Left lobe of liver (tissue), 2 donors: ENCODE measurements at places on chromosomes 7 and 10.
A peak's percentile ranks its signal among the peaks of the same experiment; 100 is the strongest.

DNA sequence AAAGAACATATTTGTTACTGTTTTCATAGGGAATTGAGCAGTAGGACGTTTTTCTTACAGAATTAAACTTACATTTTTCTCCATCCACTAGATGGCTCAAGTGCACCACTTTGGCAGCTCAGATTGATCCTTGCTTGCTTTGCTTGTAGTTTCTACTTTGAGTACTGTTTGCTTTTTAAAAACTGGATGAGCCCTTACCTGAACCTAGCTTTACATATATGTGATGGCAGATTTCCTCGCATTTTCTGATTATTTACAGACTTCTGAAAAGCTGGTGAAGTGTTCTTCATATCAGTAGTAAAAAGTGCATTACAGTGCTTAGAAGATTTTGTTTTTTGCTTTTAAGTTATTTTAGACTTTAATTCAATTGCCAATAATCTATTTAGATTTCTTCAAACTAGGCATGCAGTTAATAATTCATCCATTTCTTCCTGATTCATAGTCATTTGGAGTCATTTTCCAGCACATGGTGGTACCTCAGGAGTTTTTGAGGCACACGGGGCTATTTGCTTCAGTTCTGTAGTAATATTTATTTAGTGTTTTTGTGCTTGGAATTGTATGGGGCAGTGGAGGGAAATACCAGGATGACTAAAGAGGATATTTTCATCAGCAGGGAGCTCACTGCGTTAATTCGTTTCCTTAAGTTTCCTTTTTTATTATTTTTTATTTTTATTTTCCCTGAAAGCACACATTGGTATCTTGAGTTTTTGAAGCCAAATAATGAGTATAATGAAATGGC lies 57.3 kb downstream of the MAPK8 start:
- no peak for DNase-seq

DNA sequence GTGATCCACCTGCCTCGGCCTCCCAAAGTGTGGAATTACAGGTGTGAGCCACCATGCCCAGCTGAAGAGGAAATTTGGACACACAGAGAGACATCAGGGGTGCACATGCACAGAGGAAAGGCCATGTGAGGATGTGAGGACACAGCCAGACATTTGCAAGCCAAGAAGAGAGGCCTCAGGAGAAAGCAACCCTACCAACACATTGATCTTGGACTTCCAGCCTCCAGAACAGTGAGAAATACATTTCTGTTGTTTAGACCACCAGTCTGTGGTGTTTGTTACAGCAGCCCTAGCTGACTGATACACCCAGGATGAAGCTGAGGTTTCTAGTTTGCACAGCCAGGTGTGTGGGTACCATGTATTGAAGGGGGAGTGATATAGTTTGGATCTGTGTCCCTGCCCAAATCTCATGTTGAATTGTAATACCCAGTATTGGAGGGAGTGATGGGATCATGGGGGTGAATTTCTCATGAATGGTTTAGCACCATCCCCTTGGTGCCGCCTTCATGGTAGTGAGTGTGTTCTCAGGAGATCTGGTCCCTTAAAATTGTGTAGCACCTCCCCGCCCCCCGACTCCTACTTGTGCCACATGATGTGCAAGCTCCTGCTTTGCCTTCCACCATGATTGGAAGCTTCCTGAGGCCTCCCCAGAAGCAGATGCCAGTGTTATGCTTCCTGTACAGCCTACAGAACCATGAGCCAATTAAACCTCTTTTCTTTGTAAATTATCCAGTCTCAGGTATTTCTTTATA lies 64.7 kb upstream of the DUSP5 start:
- no peak for DNase-seq

- DNase-seq, result no peak
Measured at GRCh38 chr10:126893206-126893605, 12.0 kb upstream of the DOCK1 start.

DNA sequence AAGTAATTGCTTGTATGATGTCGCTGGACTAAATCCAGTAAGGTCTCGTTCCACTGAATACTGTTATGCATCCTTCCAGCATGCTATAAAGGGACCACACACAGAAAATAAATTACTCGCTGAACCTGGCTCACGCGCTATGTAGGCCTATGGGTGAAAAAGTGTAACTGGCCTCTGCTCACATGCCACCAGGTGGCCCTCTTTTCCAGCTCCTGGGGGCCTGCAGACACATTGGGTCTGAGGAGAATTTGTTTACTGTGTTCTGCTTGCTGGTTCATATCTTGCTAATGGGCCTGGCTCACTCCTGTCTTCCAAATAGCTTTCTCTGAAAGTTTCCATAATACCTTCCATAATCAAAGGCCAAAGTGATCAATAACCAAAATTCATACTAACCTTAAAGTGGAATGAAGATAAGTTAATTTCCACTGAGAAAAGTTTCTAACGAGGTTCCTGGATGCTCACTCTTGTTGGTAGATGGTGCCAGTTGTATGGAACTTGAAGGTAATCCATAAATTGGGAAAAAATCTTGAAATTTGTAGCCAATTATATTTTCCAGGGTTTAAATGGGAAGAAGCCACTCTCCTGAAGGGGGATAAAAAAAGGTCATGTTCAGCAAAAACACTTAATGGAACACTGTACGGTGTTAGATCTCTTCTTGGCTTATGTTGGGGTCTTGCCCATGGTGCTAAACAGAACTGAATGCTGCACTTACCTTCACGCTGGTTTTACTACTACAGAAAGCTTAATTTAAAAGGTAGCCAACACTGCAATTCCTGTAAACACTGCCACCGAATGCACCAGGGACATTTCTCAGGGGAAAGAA lies 27.0 kb upstream of the ZPBP start:
- no peak for DNase-seq

GRCh38 chr7:99562832-99563231 lies 4.4 kb downstream of the ZNF655 start:
- DNase-seq, result no peak

GRCh38 chr10:129966889-129967578 lies 3.0 kb upstream of the EBF3 start:
- no peak for DNase-seq

DNA sequence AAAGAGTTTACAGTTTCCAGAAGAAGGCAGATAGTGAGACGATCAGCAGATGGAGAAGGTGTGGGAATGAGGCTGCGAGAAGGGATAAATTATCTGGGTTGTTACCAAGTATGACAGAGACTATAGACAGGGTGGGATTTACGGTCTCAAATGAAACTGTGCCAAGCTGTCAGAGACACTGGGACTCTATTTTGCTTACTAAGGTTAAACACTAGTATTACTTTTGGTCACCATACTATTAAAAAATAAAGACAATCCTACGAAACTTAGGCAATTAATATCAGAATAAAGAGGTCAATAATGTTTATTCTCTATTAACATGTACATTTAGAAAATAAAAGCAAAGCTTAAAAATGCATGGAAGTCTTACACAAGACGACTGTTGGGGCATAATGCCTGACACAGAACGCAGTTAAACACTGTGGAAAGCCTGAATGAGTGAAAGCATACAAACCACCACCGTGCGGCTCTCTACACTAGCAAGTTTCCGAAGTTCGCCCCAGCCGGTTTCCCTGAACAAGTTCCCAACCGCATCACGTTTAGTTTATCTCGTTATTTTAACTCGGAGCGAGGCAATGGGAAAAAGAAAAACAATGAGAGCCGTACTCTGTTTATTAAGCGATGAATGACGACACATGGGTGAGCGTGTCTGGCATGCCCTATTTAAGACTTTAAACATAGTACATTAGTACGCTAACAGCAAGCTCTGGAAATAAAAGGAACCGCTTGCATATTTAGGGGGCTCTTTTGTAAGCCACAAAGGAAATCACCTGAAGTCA lies 909 bp upstream of the CC2D2B start:
- DNase-seq, result peak; percentile 57

- no peak for DNase-seq
Measured at GRCh38 chr7:122300956-122301833, 3.4 kb downstream of the FEZF1 start.

- DNase-seq, result no peak
Measured at GRCh38 chr10:5447056-5447455, 34.7 kb downstream of the NET1 start.

- DNase-seq, result no peak
Measured at GRCh38 chr7:99123571-99124033, 20.3 kb downstream of the SMURF1 start.

- no peak for DNase-seq
Measured at GRCh38 chr10:69397972-69398371, 18.7 kb downstream of the TACR2 start.

DNA sequence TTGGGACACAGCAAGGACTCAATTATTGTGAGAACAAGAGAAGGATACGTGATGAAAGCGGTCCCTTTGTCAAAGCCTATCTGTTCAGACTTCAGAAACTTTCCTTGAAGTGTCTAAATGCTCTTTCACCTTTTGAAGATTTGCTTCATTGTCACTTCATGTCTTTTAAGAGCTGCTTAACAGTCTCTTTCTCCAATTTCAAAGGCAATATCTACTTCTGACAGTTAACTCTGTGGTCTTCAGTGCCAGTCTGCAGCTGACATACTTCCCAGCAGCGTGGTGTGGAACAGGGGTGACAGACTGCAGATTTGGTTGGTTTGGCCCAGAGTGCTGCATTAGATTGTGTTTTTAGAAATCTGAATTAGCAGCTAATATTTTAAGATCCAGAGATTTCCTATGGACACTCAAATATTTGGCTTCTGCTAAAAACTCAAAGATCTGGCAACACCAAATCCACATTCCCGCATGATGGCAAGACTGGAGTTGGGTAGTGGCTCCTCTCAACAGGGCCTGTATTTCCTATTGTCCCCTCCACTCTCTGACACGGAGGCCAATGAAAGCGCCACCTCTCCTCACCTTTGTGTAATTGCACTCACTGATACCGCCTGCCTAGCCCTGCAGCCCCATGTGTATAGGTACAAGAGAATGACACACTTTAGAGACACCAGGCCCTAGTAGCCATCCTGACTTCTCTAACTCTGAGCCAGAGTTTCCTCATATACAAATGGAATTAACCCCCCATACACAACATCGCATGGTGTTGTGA lies 11.5 kb downstream of the SCRN1 start:
- DNase-seq, result no peak

- DNase-seq, result no peak
Measured at GRCh38 chr7:43249823-43250145, 137.3 kb downstream of the HECW1 start.

DNA sequence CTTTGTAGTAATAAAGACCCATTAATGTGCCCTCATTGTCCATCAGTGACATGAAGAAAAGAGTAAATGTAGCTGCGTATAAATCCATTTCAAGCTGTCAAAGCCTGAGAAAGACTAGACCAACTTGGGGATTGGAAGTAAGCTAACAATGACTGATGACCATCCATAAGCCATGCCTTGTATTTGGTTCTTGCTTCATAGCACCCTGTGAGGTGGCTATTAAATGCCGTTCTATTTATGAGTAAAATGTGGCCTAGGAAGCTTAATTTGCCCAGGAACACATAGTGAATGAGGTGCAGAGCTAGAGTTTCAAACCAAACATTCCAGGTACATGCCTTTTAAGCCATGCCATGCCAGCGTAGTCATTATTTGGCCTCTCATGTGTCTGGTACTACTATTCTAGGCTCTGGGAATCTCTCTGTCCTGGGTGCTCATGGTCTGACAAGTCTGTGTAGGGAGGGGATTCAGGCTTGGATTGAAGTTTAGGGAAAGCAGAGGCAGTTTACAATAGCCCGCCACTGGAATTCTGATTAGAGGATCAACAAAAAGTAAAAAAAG lies 92.1 kb downstream of the ZNF277 start:
- DNase-seq, result no peak

DNA sequence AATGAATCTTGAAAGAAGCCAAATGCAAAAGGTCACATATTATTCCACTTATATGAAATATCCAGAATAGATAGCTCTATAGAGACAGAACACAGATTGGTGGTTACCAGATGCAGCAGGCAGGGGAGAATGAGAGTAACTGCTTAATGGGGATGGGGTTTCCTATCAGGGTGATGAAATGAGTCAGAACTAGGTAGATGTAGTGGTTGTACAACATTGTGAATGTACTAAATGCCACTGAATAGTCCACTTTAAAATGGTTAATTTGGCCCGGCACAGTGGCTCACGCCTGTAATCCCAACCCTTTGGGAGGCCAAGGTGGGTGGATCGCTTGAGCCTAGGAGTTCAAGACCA lies 9.4 kb upstream of the SLC25A28 start:
- DNase-seq, result no peak

GRCh38 chr10:22704471-22704911 lies 9.9 kb downstream of the PIP4K2A start:
- no peak for DNase-seq

DNA sequence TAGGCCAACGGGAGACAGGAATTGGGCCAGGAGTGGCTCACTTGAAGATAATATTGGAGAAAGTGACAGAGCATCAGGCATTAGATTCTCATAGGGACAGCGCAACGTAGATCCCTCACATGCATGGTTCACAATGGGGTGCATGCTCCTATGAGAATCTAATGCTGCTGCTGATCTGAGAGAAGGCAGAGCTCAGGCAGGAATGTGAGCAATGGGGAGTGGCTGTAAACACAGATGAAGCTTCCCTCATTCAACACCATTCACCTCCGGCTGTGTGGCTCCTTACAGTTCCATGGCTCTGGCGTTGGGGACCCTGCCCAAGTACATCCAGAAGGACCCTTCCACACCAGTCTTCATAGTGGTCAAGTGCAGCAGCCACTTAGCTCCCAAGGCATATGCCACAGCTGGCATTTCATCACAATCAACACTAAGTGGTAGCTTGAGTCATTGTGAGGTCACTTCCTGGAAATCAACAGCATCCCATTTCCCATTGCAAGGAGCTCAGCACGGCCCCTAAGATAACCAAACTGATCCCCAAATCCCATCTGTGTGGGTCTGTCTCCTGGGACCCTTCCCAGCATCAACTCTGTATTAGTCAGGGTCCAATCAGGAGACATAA lies 174.5 kb downstream of the TPST1 start:
- no peak for DNase-seq

- no peak for DNase-seq
Measured at GRCh38 chr10:42640610-42641229, 2.4 kb upstream of the ZNF33B start.

DNA sequence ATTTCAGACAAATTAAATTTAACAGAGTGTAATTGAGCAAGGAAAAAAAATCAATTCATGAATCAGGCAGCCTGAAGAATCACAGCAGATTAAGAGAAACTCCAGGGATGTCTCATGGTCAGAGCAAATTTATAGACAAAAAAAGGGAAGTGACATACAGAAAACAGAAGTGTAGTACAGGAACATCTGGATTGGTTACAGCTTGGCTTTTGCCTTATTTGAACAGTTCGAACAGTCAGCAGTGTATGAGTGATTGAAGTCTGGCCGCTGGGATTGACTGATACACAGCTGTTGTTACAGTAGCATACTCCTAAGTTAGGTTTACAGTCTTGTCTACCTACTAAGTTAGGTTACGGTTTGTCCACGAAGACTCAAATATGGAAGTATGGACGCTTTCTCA lies 255.3 kb downstream of the HPSE2 start:
- DNase-seq, result no peak

- DNase-seq, result no peak
Measured at GRCh38 chr7:1253681-1254181, 21.1 kb downstream of the UNCX start.
